Left renal cortex interstitium (tissue), 4 donors: ENCODE measurements at places on chromosomes 5 and 9.

GRCh38 chr5:79333852-79334557 is 98.1 kb downstream of the JMY start:
- no peak for DNase-seq

- no peak for DNase-seq
These were observed 74.5 kb downstream of the XRCC4 start for GRCh38 chr5:83151821-83152220.

DNA sequence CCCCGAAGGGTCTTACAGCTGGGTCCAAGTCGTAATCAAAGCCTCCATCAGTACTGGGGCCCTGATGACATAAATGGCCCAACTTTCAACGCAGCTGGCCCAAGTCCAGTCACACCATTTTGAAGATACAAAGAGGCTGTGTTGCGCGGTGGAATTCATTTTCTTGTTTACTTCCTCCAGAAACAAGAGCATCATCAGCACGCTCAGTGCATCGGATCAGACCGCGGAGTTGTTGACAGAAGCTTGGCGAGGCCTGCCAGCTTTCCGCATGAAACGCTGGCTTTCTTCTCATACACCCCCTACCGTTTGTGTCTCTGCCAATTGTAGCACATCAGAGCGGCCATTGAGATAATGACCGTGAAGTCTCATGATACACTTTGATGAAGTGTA is 101.7 kb upstream of the SPATA31D4 start:
- DNase-seq = no peak

DNA sequence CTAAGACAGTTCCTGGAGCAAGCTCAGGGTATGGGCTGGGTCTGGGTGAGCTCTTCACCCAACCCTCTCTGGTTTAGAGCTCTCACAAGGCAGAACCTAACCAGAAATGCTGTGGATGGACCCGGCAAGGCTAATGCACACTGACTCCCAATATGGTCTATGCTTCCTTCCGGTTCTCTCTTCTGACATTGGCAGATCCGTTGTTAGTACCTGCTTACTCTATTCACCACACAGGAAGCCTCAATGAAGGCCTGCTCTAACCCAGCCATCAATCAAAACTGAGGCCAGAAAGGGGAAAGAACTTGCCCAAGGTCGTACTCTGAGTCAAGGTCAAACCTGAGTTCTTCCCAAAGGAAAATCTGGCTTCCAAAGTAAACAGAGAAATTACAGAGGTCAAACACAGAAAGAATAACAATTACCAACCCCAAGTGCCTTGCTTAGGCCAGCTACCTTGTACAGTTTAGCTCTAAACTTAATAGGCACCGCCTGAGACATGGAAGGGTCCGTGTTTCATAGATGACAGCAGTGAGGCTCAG is 46.0 kb upstream of the AKNA start:
- DNase-seq = no peak
